Calu3 (cell line): ENCODE measurements at places on chromosomes 1 and 21. TPM values are rescaled to one million over a fixed set of nuclear protein-coding genes. Genes with fewer than 3 reads are reported as not detected.

Gene KISS1
- total RNA-seq: not detected in 2 replicates

Gene ZNF695
- total RNA-seq: 18.2 and 19.6 TPM in 2 replicates

Gene RHCE
- 0.44 TPM in 1 of 2 replicates, not detected in the other for total RNA-seq

GRCh38 chr1:40221977-40222772 is 25.6 kb upstream of the TMCO2 start:
- DNase-seq: no peak

GRCh38 chr1:216521477-216521876 is 98.2 kb upstream of the USH2A start:
- DNase-seq: no peak

DNA sequence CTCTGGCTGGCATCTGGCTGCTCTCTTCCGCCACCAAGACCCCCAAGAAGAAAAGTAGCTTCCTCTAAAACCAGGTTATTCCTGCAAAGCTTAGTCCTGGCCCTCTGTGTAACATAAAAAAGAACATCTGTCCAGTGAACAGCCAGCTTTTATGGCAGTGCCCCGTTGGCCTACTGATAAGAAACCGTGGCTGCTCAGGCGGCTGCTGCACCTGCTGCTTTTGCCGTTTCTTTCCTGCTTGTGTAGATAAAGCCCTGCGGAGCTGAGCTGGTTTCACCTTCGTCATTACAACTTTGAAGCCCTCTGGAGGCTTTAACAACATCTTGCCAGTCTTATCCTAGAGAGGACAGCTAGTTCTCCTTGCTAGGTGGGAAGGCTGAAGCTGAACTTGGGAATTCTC is 20.5 kb downstream of the ELAPOR1 start:
- no peak for DNase-seq

DNA sequence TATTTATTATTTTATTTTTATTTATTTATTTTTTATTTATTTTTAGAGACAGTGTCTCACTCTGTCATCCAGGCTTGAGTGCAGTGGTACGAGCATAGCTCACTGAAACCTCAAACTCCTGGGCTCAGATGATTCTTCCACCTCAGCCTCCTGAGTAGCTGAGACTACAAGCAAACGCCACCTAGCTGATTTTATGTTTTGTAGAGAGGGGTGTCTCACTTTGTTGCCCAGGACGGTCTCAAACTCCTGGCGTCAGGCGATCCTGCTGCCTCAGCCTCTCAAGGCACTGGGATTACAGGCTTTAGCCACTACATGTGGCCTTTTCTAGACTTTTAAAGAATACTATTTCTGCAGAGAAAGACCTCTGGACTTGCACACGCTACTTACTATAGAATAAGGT is 61.3 kb upstream of the C1orf53 start:
- DNase-seq: no peak

DNA sequence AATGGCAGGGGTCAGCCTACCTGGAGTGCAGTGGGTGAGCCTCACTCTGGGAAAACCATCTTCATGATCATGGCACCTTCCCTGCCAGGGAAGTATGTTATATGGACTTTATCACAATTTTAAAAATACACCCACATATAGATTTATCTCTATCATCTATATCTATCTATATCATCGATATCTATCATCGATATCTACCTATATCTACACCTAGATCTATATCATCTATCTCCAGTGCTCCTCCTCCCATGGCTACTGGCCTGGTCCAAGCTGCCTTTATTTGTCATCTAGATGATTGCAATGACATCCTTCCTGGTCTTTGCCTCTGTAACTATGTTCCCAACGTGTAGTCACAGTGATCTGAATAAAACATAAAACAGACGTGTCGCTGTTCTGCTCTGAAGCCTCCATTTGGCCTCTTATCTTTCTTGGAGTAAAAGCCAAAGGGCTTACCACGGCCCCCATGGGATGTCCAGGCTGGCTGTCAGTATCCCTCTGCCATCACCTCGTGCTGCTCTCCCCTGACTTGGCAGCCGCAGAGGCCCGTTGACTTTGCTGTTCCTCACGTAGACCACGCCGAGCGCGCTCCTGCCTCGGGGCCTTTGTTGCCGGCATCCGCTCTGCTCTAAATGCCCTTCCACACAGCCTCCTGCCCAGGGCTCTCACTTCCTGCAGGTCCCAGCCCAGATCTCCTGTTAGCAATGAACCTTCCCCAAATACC is 20.6 kb upstream of the KIF26B start:
- no peak for DNase-seq

- DNase-seq: no peak
Observed at GRCh38 chr1:5891137-5891536, 101.1 kb downstream of the NPHP4 start.

GRCh38 chr1:109969146-109969829 is 15.3 kb upstream of the AHCYL1 start:
- DNase-seq: no peak
